Activated CD8-positive, alpha-beta memory T cell treated with anti-CD3 and anti-CD28 coated beads for 1 hour (primary cell): ENCODE measurements at places on chromosomes 5 and 9.

DNA sequence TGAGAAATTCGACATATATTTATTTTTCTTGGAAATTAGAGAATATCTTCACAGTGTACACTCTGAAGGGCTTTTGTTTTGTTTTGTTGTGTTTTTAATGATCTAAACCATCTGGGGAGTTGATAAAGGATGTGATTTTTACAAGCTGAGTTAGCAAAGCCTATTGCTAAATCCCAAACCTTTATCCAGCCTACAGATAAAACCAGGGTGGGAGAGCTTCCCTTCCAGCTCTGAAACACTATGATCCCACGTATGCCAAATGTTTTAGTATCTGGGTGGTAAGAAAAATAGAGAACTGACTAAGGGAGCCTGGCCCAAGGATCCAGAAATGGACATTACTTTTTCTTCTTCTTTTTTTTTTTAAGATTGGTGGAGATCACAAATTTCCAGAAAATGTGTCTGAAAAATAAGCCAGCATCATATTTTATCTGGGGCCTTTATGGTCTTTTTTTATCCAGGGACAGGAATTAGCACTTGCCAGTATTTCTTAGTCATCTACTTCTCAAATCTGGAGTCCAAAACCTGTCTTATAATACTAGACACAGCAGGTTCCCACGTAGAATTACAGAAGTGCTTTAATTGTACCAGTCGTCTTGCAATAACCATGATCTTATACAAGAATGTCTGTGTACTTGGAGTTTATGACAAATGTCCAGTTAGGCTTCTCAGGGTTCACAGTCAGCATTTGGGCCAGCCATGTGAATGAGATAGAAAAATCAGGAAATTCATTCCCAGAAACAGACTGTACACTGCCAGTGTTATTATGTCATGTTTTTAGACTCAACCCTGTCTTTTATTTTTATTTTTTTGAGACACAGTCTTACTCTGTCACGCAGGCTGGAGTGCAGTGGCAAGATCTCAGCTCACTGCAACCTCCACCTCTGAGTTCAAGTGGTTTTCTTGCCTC is 290.8 kb upstream of the MPDZ start:
- no peak for DNase-seq

DNA sequence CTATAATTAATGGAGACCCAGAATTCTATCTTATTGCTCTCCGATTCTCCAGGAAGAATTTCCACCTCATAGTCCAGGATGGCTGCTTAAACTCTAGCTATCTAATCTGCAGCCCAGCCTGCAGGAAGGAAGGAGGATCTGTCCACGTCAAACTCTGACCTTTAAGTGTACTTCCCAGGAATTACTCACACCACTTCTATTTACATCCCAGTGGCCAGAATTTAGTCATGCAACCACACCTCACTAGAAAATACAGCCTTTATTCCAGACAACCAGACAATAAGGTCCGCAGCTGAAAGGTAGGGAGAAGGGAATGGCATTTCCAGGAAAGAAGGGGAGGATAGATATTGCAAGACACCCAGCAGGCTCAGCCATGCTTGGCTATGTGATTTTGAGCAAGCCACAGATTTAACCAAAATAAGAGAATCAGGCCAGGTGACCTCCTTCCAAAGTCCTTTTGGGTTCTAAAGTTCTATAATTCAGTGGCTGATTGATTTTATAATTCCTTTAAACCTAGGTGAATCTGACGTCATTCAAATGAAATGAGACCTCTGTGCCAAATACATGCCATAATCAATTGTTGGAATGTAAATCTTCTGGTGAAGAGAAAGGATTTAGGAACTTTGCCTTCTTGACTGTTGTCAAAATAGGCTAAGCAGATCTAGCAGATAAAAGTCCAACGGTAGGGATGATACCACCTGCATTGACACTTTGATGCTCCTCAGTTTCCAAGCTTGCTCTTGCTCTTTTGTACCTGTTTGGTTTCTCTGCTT is 3.7 kb upstream of the DENND1A start:
- no peak for DNase-seq

GRCh38 chr5:149857499-149857898 is 87.1 kb downstream of the PDE6A start:
- no peak for DNase-seq

DNA sequence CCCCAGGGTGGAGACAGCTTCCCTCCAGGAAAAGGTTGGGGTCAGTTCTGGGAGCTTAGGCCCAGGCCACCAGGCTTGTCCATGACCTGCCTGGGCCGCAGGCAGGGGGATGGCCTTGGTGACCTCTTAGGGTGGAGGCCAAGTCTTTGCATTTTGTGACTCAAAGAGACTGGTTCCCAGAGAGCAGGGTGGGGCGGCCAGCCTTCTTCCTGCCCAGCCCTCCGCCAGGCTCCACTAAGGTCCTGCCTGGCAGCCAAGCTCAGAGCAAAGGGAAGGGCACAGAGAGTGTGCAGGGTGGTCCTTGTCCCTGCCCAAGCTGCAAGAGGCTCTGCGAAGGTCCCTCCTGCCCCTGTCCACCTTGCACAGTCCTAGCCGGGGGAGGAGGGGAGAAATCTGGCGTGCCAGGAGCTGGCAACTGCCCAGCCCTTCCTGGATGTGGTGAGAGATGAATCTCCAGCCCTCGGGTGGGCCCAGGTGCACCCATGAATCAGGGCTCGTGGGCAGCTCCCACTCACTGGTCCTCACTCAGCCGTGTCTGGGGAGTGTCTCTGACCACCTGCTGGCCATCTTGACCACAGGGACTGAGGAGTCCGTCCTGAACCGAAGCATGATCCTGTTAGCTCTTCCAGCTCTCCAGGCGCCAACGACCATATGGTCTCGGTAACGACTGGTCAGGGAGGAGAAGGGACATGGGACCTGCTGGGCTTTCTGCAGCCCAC is 2.3 kb upstream of the PTGDS start:
- DNase-seq, result no peak

GRCh38 chr9:6944093-6944551 is 186.3 kb downstream of the KDM4C start:
- DNase-seq, result no peak

DNA sequence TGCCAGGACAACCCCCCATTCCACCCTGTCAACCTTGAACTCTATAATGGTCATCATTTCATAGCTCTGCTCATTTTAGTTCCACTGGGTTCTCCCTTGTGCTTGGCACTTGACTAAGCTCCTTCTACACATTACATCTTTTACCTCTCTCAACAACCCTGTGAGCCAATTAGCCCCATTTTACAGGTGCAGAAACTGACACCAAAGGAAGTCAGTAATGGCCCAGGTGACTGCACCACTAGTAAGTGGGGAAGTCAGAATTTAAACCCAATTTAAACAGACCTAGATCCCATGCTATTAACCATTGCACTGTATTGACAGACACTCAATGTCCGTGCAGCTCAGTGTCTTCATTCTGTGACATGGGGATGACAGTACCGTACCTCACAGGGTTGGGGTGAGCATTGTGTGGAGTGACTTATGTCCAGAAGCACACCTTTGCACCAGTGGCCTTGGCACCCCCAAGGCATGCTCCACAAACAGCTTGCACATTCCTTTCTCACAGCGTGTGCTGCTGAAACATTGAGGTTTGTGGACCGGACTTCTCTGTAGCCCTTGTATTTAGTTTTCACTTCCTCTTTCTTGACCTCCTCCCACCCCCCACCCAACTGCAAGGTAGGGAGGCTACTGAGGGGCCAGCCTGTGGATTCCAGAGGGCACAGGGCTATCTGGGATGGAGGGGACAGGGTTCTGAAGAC is 23.1 kb downstream of the IRF1 start:
- no peak for DNase-seq

DNA sequence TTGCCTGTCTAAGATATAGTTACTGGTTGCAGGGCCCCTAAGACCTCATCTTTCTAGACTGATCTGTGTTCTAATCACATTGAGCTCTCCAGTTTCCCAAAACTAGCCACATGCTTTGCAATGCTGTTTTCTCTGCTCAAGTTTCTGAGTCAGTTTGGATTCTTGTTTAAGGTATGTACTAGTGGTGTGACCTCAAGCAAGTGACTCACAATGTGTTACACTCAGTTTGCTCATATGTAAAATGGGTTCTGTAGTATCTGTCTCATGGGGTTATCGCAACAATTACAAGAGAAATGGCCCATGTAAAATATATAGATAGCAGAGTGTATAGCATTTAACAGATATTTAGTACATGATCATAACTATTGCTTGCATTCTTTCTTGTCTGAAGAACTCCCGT is 153.1 kb upstream of the ELL2 start:
- no peak for DNase-seq
